CD4-positive, alpha-beta T cell treated with Interleukin-2 at 100 ng/mL for 4 hours (primary cell): ENCODE measurements at places on chromosomes 7 and 10.

DNA sequence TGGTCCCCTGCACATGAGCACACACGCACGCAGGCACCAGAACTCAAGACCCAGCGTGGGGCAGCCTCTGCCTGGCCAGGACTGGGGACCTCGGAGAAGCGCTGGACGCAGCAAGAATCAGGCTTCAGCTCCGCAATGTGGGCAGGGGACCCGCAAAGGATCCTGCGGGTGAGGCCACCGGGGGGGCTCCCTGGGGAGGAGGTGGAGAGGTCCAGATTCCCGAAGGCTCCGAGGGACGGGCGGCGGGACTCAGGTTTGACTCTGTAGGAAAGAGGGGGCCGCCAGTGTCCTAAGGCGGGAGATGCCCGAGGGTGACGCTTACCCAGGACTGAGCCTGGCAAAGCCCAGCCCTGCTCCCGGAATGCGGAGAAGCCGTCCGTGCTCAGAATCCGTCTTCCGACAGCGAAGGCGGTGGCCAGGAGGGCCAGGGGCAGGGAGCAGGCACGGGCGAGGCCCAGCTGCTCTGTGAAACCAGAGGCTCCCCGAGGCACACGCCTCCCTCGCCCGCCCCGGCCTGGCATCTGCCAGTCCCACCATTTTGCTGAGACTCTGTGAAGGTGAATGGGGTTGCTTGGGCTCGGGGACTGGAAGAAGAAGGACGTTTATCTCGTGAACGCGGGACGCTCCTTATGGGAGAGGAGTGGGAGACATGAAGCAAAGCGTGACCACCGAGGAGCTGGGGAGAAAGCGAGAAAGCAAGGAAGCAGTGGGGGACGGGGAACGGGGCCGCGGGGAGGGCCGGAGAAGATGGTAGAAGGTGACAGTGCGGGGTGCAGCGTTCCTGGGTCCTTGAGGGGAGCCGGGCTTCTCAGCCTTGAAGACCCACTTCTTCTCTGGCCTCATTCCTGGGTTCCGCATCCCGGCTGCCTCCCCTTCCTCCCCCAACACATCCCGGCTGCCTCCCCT lies 489.2 kb downstream of the PTPRN2 start:
- no peak for DNase-seq

GRCh38 chr7:18336626-18337025 lies 158.9 kb upstream of the HDAC9 start:
- no peak for DNase-seq

DNA sequence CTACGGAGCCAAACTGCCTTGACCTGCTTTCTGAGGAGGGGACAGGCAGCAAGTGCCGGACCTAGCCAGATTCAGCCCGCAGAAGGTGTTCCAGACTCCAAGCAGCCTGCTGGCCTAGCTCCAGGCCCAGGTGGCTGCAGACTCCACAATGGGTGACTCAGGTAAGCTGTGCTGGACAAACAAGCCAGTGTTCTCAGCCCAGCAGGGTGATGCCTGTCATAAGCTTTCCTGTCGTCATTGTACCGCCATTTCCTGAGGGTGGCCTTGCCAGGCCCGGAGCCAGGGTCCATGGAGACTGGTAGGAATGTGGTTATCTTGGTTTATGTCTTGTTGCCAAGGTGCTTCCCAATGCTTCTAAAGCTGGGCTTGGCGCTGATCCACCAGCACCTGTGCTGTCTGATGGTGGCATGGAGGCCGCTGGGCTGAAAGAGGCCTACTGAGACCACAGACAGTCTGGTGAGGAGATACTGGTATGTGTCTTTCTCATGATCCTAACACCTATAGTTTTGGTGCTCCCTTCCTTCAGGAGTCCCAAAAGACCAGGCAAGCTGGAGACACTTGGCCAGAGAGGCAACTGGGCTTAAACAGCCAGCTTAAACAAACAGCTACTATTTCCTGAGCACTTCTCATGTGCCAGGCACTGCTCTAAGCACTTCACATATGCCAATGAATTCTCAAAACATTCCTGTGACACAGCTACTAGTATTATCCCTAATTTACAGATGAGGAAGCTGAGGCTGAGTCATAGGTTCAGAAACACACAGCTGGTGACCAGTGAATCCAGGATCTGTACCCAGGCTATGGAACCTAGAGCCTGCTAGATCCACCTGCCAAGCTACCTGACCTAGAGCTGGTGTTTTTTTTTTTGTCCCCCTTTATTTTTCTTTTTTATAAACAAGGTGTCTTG lies 42.0 kb downstream of the ZC3HC1 start:
- no peak for DNase-seq

GRCh38 chr10:29795850-29796249 lies 161.1 kb upstream of the SVIL start:
- no peak for DNase-seq
